HCT116 (cell line): ENCODE measurements at places on chromosomes 5 and 9. TPM values are rescaled to one million over a fixed set of nuclear protein-coding genes. Genes with fewer than 3 reads are reported as not detected.

DMRTA1 gene
- total RNA-seq: not detected

- H3K4me3 ChIP-seq: peak overlapping the region; percentile 38
- no peaks in the 10 kb centered on the region for H3K36me3 ChIP-seq
- peak; percentile 88 for DNase-seq
- peak overlapping the region; percentile 79 for H3K27ac ChIP-seq
- H3K27me3 ChIP-seq: no peaks in the 10 kb centered on the region
These were observed 29.9 kb upstream of the OBP2B start for GRCh38 chr9:133238851-133239532.

DNA sequence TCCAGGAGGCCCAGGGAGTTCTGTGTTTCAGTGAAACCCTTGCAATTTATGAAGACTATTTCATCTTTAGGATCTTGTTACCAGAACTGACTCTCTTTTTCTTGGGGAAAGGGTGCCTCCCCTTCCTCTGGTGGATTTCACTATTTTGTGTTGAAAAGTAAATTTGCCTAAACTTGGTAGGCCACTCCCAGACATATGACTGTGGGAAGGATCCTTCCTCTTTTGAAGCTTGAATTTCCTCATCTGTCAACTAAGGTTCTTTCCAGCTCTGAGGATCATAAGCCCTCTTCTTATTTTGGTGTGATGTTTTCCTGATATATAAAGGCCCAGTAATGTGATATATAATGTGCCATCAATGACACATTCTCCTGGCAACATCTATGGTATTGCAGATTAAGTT is 59.1 kb upstream of the ZFAND5 start:
- no peaks in the 10 kb centered on the region for H3K27me3 ChIP-seq
- H3K36me3 ChIP-seq: no peaks in the 10 kb centered on the region
- no peaks in the 10 kb centered on the region for H3K4me1 ChIP-seq
- H3K27ac ChIP-seq: no peak overlapping the region
- no peak for DNase-seq

ANKRA2 gene
- total RNA-seq: 17.0 TPM

GRCh38 chr9:77016121-77016525 is 3.3 kb upstream of the FOXB2 start:
- H3K27me3 ChIP-seq: no peaks in the 10 kb centered on the region
- H3K36me3 ChIP-seq: no peaks in the 10 kb centered on the region
- no peak overlapping the region for H3K27ac ChIP-seq
- H3K4me1 ChIP-seq: peaks cover 4% of the 10 kb centered on the region; the same call in 1 of the 2 replicates

RNF130 gene
- 34.9 TPM for total RNA-seq

DNA sequence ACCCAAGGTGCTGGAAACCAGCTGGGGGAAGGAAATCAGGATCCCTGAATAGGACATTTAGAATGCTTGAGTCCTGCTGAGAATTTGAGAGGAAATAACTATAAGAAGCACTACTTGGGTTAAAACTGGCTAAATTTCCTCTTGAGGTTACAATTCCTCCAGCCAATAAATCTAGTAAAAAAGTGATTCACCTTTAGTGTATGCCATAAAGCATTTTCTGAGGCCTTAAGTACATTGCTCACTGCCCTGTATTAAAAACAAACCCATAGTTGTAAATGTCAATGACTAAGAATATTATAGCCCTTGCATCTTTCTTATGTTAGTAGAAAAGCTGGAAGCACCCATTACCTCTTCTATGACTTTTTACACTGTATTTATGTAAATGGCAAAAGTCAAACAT is 634.7 kb upstream of the ARRDC3 start:
- H3K27ac ChIP-seq: peak overlapping the region; percentile 3; the same call in 1 of the 2 replicates
- H3K36me3 ChIP-seq: no peaks in the 10 kb centered on the region
- DNase-seq: peak; percentile 65
- no peak overlapping the region for H3K4me3 ChIP-seq
- H3K4me1 ChIP-seq: peaks cover 28% of the 10 kb centered on the region

PCDHA11 gene
- total RNA-seq: 0.27 TPM

GRCh38 chr5:109455598-109456096 is 45.9 kb upstream of the PJA2 start:
- DNase-seq: peak; percentile 31
- H3K36me3 ChIP-seq: no peaks in the 10 kb centered on the region
- H3K4me3 ChIP-seq: no peak overlapping the region

DNA sequence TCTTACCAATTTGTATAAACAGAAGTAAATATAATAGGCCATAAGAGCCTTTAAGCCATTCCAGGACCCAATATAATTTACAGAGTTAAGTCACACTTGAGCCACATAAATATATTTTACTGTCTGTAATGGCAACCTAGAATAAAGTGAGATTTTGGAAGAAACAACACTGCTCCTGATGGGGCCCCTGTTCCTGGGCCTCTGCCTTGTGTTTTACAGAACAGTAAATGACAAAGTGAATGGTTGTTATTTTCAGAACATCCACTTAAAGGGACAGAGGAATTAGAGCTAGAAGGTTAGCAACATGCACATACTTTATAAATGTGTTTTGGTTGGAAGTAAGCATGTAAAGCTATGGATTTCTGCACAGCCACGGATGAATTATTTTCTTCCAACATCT is 3.6 kb downstream of the PTGER4 start:
- H3K4me1 ChIP-seq: peaks cover 20% of the 10 kb centered on the region
- no peak overlapping the region for H3K27ac ChIP-seq
- H3K27me3 ChIP-seq: no peaks in the 10 kb centered on the region
